ENCODE measurements at places on chromosomes 4 and X.
A peak's percentile ranks its signal among the peaks of the same experiment; 100 is the strongest.

- DNase-seq, result no peak
These were observed 246.6 kb downstream of the THOC2 start for GRCh38 chrX:123486297-123486696.

DNA sequence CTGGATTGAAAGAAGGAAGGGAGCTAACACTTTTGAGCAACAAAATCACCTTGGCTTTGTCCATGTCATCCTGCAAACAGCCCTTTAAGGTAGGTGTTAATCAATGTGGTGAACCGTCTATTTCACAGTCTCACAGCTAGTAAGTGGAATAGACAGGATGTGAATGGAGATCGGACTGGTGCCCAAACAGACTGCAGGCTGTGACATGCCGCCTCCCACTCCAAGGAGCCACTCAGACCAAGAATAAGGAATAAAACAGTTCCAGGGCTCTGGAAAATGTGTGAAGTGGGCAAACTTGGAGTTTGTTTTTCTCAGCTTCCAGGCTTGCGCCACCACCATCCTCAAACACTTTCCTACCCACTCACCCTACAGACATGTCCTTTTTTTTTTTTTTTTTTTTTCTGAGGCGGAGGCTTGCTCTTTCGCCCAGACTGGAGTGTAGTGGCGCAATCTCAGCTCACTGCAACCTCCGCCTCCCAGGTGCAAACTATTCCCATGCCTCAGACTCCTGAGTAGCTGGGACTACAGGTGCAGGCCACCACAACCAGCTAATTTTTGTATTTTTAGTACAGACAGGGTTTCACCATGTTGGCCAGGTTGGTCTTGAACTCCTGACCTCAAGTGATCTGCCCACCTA is 57.7 kb upstream of the SEC24B start:
- DNase-seq, result no peak

- DNase-seq, result peak; percentile 25
These were observed 810 bp downstream of the SPRY1 start for GRCh38 chr4:123397144-123398065.

- no peak for DNase-seq
These were observed 121.1 kb downstream of the MGST2 start for GRCh38 chr4:139786494-139787354.

GRCh38 chrX:104325213-104325585 is 70.5 kb upstream of the ESX1 start:
- no peak for DNase-seq

DNA sequence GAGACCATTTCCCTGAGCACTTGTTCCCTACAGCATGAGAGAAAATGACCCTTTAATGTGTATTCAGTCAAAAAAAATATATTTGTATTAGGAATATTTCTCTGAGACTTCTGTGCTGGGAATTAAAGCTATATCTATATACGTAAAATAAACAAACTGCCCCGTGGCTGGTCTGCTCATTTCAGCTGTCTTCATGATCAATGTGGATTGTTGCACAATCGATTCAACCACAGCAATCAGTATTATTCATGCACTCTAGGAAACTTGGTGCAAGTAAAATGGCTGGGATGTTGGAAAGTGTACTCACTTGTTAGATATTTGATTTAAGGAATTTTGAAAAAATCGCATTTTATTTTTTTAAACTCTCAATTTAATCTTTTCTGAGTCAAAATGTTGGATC is 307.9 kb upstream of the ZFP42 start:
- no peak for DNase-seq

DNA sequence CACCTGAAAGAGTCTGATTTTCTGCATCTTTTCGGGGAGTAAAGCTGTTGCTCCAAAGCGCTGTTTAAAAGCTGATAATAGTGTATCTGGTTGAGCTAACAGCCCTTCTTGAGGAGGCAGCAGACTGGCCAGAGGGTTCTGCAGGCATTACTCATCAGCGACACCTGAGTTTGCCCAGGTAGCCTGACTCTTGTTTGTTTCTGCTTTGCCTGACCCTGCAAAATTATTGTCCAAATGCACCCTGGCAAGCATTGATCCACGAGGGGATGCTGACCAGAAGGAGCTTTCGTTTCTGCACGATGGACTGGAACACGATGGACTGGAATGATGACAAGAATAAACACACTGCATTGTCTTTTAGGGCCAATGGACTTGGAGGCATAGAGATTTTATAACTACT is 6.2 kb downstream of the CD99 start:
- DNase-seq, result no peak

- no peak for DNase-seq
These were observed 580 bp upstream of the MMGT1 start for GRCh38 chrX:135974279-135974856.

DNA sequence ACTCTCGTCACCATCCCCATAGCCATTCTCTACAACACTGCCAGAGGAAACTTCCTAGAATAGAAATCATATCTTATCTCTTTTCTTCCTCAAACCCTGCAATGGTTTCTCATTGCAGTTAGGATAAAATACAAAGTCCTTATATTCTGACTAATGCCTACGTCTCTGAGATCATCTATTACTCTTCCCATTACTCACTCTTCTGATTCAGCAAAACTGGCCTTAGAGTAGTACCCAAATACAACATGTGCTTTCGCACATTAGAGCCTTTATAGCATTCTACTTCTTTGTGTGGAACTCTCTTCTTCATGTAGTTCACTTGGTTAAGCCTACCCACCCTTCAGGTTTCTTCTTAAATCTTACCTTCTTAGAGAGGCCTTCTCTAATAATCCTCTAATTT is 28.0 kb downstream of the LHFPL1 start:
- DNase-seq, result no peak

DNA sequence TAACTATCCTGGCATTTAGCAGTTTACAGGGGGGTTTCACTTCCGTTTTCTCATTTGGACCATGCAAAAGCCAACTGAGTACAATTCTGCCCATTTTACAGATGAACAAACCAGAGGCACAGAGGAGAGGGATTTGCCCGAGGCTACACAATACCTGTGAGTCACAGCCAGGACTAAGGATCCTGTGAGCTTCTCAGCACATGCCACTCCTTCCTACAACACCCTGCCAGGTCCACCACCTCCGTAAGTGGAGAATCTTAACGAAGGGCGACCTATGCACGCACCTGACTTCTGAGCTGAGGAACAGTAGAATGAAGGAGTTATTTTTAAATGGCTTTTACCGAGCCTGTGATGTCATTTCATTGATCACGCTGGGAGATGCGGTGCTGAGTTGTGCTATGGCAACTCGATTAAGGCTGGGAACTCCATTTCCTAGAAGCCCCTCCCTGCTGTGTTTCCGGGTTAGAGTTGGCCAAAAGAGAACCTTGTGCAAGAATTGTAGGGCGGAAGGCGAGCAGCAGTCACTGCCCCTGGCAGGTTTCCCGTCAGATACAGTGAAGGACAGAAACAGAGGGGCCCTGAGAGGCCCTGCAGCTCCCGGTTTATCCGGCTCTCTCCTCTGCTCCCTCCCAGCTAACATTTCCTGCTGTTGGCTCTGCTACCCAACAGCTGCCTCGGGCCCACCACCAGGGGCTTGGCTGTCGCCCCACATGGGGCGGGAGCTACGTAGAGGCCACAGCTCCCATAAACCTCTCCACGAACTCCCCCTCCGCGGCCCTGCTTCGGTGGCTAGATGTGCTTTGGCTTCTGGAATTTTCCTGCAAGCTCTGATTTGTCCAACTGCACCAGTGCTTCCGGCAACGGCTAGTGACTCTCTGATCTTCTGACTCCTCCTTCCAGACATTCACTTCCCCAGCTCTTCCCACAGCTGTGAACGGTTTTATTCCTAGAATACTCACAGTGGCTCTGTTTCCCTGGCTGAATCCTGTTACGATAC is 75.1 kb upstream of the USP9X start:
- DNase-seq, result peak; percentile 50

GRCh38 chr4:117949621-117950020 is 84.7 kb upstream of the NDST3 start:
- DNase-seq, result no peak

DNA sequence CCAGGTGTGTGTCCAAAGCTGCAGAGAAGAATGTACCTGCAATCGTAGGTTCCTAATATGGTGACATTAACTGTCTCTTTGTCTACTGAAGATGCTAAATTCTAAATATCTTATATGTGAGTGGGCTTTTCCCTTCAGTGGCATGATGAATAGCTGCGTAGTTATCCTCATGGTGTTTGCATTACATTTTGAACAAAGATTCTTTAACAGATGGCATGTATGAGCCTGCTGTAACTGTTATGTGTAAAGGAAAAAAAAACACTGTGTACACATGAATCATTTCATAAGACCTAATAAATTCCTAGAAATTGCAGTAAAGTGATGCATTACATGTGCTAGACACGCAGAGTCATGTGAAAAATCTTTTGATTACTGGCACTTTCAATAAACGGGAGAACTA is 288.0 kb downstream of the SH2D1A start:
- no peak for DNase-seq

- no peak for DNase-seq
These were observed 104.9 kb upstream of the PSAPL1 start for GRCh38 chr4:7539659-7540058.

DNA sequence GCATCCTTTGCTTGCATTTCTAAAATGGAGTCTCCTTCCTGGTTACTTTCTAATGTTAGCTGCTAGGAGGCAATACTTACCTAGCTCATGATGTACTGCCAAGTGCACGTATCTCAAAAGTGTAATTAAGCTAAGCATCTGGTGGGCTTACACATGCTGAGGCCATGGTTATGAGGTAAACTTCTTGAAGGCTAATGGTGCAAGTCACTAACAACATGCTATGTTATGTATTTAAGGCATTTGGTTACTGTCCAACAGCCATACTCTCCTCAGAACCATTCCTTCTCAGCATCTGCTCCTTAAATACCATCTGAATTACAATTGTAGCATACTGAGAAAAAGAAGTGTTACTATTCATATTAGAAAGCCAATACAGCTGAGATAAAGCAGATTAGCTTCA is 318.6 kb upstream of the BMP3 start:
- DNase-seq, result no peak

GRCh38 chr4:45199736-45200135 is 473.4 kb upstream of the GNPDA2 start:
- DNase-seq, result no peak

DNA sequence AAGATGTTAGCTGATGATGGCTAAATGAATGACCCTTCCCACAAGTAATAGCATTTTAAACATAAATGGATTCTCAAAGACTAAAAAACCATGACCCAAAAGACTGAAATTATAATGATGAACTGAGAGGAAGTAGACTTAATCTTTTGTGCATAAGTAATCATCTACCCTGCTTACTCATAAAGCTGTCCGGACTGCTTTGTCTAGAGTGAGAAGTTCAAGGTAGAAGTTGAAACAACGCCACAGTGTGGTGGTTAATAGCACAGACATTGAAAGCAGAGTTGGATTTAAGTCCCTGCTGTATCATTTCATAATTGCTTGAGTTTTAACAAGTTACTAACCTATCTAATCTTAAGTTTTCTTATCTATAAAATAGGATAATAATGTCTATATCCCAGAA is 346.6 kb downstream of the CENPC start:
- no peak for DNase-seq

GRCh38 chr4:140944572-140944971 is 188.4 kb upstream of the TBC1D9 start:
- DNase-seq, result no peak

- DNase-seq, result no peak
These were observed 208.1 kb upstream of the EOLA2 start for GRCh38 chrX:150146271-150146896.

GRCh38 chr4:47837908-47838294 is at the start of gene CORIN:
TSS of gene CORIN (minus strand) at chr4:47838067. CDS start at chr4:47837949, 118 bp downstream.
- no peak for DNase-seq

All from AG08396 (cell line).